ENCODE measurements at places on chromosomes 7 and 10. TPM values are rescaled to one million over a fixed set of nuclear protein-coding genes. Genes with fewer than 3 reads are reported as not detected.

DNA sequence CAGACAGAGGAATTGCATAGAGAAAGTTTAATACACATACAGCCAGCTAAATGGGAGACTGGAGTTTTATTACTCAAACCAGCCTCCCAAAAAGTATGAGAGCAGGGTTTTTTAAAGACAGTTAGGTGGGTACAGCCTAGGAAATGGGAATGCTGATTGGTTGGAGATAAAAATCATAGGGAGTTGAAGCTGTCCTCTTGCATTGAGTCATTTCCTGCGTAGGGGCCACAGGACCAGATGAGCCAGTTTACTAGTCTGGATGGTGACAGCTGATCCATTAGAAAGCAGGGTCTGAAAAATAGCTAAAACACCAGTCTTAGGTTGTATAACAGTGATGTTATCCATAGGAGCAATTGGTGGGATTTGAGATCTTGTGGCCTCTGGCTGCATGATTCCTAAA is 76.1 kb upstream of the POM121L12 start:
- H3K4me3 ChIP-seq = no peak overlapping the region
- H3K36me3 ChIP-seq = no peaks in the 10 kb centered on the region
- peaks cover 41% of the 10 kb centered on the region for H3K4me1 ChIP-seq
- no peaks in the 10 kb centered on the region for H3K27me3 ChIP-seq
- DNase-seq = no peak
- H3K27ac ChIP-seq = no peak overlapping the region

DNA sequence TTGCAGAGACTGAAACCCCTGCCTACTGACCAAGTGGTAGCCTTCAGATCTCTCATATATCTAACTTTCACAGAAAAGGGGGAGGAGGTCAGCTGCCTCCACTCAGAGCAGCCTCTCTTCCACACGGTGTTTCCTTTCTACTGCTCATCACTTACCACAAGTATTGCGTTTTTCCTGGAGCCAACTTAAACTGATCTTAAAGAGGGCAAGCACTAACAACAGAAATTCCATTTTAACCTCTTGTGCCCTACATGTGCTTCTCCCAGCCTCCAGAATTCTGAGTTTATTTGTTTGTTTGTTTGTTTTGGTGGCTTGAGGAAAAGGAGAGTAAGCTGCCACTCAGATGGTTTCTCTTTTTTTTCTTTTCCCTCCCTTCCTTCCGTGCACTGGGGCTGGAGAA is 19.1 kb downstream of the SKIDA1 start:
- H3K4me3 ChIP-seq = peak overlapping the region; percentile 76
- peaks cover 80% of the 10 kb centered on the region for H3K4me1 ChIP-seq
- H3K36me3 ChIP-seq = no peaks in the 10 kb centered on the region
- no peak overlapping the region for H3K27ac ChIP-seq
- DNase-seq = no peak
- H3K27me3 ChIP-seq = peaks cover 19% of the 10 kb centered on the region

The ELOVL3 gene
- total RNA-seq = 0.17 TPM

The DNAJC12 gene
- 1.5 TPM for total RNA-seq

The H2BK1 gene
- total RNA-seq = not detected

- no peak for DNase-seq
- H3K36me3 ChIP-seq = peaks cover 12% of the 10 kb centered on the region
- H3K27me3 ChIP-seq = no peaks in the 10 kb centered on the region
- 0 out of 2 replicates have a peak, but pooled peaks cover 4% of the 10 kb centered on the region for H3K4me1 ChIP-seq
- no peak overlapping the region for H3K27ac ChIP-seq
Measured at GRCh38 chr10:67925449-67926005, 41.1 kb downstream of the SIRT1 start.

- no peak overlapping the region for H3K4me3 ChIP-seq
- no peak for DNase-seq
- peaks cover 8% of the 10 kb centered on the region for H3K36me3 ChIP-seq
- H3K4me1 ChIP-seq = no peaks in the 10 kb centered on the region
- no peaks in the 10 kb centered on the region for H3K27me3 ChIP-seq
Measured at GRCh38 chr10:63042256-63042655, 90.9 kb upstream of the NRBF2 start.

GRCh38 chr7:997404-998395 is 14.7 kb downstream of the CYP2W1 start:
- DNase-seq = peak; percentile 66
- H3K36me3 ChIP-seq = no peaks in the 10 kb centered on the region
- H3K4me1 ChIP-seq = no peaks in the 10 kb centered on the region
- no peak overlapping the region for H3K4me3 ChIP-seq
- H3K27me3 ChIP-seq = no peaks in the 10 kb centered on the region
